Right ventricle myocardium inferior (tissue), 1 donor: ENCODE measurements at places on chromosomes 4 and X.

DNA sequence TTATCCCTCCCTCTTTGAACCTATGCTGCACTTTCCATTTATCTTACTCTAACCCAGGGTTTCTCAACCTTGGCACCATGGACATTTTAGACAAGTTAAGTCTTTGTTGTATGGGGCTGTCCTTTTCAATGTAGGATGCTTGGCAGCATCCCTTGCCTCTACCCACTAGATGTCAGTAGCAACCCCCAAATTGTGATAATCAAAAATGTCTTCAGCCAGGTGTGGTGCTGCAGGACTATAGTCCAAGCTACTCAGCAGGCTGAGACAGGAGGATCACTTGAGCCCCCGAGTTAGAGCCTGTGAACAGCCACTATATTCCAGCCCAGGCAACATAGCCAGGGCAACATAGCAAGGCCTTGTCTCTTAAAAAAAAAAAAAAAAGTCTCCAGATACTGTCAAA lies 7.0 kb downstream of the LRCH2 start:
- no peak for DNase-seq

DNA sequence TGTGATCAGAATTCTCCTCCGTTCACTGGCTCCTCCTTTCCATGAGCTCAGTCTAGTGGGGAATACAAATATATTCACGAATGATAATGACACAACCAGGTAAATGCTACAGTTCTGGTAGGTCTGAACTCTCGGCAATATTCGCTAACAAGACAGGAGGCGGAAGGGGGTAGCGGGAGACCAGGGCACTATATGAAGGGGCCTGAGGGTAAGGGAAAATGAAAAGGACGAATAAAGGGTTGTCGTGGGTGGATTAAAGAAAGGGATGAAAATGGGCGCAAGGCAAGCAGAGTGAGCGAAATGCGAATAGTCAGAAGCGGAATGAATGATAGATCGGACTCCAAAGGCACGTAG lies 743 bp downstream of the NKAP start:
- DNase-seq, result no peak

GRCh38 chrX:140713174-140713539 lies 3.6 kb downstream of the LINC00632 start:
- DNase-seq, result no peak

DNA sequence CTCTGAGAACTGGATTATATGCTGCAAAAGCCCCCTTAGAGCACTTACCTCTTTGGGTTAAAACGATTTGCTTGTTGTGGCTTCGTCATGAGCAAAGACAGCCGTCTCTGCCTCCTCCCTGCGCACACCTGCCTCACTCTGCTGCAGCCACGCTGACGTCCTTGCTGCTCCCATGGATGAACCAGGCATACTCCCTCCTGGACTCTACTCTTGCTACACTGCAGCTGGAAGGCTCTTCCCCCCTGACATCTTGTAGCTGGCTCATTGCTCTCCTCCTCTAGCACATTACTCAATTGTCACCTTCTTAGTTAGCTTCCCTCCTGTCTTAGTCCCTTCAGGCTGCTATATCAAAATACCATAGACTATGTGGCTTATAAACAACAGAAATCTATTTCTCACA lies 59.3 kb downstream of the FAM114A1 start:
- DNase-seq, result no peak

- no peak for DNase-seq
These were observed 359.7 kb downstream of the ADAM29 start for GRCh38 chr4:175277816-175278215.

DNA sequence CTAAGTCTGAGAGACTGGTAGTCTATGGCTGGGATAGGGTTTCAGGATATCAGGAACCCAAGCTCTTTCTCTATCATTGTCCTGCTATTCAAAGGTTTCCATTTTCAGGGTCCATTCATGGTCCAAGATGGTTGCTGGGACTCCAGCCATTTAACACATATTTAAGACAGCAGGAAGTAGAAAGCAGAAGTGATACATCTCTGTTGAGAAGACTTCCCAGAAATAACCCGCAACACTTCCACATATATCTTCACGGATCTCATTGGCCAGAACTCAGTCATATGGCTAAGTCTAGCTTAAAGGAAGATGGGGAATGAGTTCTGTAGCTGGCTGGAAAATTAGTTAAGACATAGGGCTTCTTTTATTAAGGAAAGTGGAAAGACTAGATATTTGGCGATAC lies 23.8 kb downstream of the CTSO start:
- no peak for DNase-seq

- no peak for DNase-seq
These were observed 13.3 kb downstream of the SPCS3 start for GRCh38 chr4:176333076-176333475.

- no peak for DNase-seq
These were observed 9.5 kb upstream of the BMP2K start for GRCh38 chr4:78766650-78767049.

- DNase-seq, result no peak
These were observed 33.7 kb downstream of the COQ2 start for GRCh38 chr4:83250687-83251446.
